NCI-H82 (cell line): ENCODE measurements at places on chromosomes 1 and 21.

GRCh38 chr1:61184040-61184713 is 101.8 kb downstream of the NFIA start:
- no peak for DNase-seq

DNA sequence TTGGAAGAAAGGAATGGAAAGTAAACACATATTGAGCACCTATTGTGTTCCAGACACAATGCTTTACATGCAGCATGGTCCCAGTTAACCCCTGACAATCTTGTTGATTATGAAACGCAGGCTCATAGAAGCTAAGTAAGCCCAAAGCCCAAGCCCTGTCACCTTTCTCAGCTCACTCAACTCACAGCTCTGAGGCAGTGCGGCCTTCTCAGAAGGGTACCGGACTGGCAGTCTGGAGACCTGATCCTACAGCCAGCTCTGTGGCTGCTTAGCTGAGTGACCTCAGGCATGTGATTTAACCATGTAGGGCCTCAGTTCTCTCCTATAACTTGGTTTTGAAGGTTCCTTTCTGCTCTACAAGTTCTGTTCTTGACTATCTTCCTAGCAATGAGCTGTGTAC is 464 bp upstream of the RNASEL start:
- DNase-seq: no peak

- peak; percentile 92 for DNase-seq
These were observed 17.9 kb downstream of the MTX1 start for GRCh38 chr1:155226188-155226909.

- no peak for DNase-seq
These were observed 48.6 kb downstream of the HIVEP3 start for GRCh38 chr1:41870076-41870562.

GRCh38 chr1:15417059-15417934 is 7.6 kb downstream of the EFHD2 start:
- peak; percentile 97 for DNase-seq

GRCh38 chr1:69976896-69977295 is 228.5 kb downstream of the LRRC40 start:
- DNase-seq: no peak

- DNase-seq: peak; percentile 71
These were observed 174.8 kb downstream of the LTN1 start for GRCh38 chr21:28817871-28818270.

- DNase-seq: no peak
These were observed 5.0 kb downstream of the PLPPR4 start for GRCh38 chr1:99269321-99269720.

DNA sequence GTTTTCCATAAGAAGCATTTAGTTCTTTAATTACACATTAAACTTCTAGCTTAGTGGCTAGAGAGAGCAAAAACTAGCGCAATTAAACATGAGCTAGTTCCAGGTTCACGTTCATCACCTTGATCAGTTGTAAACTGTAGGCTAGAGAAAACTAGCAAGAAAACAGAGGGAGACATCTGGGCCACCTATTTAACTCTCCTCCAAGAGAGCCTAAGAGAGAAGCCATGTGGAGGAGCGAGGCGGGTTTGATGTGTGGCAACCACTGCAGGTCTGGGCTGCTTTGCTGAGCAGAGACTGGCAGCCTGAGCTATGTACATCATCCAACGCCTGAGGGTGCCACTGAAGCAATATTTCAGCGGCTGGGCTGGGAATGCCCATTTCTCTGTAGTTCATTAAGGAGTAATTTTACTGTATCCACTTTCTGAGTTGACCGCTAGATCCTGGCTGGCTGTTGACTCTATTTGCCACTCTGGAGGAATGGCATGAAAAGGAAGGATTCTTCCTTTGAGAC is 252.9 kb downstream of the DYRK1A start:
- no peak for DNase-seq

GRCh38 chr1:204459706-204460105 is 34.9 kb downstream of the PIK3C2B start:
- DNase-seq: no peak

DNA sequence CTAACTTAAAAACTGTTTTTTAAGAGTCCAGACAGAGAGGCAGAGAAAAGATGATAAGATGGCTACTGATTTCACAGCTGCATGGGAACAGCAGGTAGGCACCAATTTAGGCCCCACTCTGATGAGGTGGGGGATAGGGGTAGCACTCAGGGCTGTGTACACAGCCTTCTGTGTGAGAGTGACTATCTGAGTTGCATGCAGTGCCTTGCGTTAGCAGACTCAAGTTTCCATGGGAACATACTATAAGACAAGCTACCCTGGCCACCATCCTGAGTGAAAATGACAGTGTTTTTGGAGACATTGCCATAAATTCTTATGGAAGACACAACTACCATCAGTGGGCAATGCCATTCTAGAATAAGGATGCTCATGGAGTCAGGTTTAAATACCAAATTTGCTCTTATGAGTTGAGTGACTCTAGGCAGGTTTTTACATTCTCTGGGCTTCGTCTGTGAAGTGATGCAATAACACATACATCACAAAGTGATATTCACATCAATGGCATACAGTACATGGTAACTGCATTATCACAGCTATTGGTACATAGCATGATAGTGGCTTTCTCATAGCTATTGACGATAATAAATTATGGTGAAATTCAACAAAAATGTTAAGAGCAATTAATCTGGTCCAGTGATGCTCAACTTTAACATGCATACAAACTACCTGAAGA is 30.5 kb downstream of the SLC9C2 start:
- no peak for DNase-seq

DNA sequence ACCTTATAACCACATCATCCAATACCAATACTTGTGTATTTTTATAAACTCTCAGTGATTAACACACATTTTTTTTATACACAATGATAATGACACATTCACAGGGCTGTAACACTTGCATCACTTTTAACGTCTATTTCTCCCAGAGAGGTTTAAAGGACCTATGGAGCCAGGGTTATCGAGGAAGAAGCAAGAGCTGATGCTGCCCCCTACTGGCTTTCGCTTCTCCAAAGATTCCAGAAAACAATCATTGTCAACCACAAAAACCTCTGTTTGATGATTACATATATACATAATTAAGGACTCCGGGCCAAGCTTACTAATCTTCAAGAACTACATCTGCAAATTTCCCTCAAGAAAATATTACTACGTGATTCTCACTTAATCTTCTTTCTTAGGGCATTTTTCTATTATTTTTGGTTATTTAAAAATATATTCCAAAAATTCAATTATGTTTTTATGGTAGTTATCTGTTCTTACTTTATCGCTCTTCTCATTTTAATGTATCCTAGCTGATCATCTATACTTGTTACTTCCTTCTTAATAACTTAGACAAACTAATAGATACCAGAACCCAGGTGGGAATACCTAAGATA is 214.5 kb downstream of the VAV3 start:
- peak; percentile 90 for DNase-seq

DNA sequence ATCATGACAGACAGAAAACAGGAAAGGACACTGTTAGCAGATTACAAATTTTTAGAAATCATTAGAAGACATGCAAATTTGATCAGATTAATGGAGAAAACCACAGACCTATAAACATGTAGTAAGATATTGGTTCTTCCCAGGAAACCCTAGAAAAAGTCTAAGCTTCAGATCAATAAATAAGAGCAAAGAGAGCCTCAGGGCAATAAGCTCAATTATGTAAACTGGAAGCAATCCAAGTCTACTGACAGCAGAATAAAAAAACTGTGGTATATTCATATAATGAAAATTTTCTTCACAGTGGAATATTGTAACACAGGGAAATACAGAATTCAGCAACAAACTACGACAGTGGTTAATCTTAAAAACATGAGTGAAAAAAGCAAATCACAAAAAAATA is 36.3 kb downstream of the NRDC start:
- no peak for DNase-seq

- no peak for DNase-seq
These were observed 16.2 kb downstream of the DNAJC11 start for GRCh38 chr1:6685381-6685780.

DNA sequence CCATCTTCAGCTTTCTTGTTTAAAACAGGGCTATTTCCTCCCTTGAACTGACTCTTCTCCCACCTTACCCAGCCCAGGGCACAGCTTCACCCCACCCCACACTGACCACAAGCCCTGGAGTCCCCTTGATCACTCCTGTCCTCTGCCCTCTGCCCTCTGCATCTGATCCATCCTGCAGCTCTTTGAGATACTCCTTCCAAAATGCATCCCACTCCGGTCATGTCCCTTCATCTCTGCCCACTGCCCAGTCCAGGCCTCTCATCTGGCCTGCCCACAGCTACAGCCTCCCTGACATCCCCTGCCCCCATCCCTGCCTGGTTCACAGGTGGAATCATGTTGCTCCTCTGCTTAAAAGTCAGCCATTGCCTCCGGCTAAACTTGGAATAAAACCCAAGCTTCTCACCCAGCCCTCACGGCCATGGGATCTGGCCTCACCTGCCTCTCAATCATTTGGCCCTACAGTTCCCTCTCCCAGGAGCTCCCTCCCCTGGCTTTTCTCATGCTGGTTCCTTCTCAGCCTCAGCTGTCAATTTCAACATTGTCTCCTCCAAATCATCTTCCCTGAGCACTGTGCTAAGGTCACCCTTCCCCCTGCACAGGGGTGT is 202.0 kb downstream of the MATN1 start:
- no peak for DNase-seq

- DNase-seq: no peak
These were observed 352.5 kb downstream of the ADGRL2 start for GRCh38 chr1:82153272-82153629.

DNA sequence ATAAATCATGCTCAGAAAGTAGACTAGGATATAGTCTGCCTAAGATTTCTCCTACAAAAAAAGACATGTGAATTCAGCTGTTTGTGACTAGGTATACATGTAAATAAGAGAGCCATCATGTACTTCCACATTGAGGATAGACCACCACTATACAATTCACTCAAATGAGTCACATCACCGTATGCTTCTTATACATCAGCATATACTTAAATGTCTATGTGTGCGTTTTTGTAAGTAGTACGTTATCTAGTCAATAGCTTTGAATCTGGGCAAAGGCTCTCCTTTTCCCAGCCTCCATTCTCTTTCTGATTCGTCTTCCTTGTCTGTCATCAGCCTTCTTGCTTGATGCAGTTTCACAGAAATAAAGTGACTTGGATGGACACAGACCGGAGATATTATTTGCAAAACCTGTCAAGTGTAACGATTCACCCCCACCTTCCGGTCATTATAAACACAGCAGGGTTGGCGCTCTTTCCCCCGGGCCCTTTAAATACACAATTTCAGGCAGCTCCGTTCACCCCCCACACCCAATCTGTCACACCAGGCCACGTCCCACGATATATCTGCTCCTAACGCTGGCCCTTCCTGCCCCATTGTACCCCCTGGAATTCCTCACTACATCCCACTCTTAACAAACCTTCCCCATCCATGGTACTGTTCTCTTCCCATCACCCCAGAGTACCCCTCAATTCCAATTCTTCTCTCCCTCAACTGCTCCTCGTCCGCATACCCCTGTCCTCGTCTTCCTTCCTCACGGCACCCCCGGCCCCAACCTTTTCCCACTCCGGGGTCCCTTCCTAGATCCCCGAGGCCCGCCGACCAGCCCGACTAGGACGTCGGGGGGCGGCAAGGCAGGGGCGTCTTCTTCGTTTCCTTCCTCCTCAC is 636 bp downstream of the VAMP4 start:
- peak; percentile 82 for DNase-seq

- no peak for DNase-seq
These were observed 40.4 kb upstream of the GJA5 start for GRCh38 chr1:147800804-147801203.

DNA sequence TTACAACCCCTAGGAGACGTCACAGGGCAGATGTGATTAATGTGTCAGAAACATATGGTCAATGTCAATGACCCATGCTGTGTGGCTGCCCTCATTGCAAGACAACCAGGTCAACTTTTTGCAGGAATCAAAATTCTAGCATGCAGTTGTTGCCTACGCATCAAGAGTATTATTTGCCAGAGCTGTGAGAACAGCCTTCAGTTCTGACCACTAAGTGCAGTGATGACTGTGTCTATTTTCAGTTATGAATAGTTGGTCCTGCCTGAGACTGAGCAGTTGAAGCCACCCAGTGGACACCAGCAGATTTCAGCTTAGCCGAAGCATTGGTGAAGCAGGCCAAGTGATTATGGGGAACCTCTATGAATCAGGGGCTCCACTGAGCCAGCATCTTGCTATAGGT is 47.3 kb downstream of the LYPLAL1 start:
- DNase-seq: no peak

- peak; percentile 53 for DNase-seq
These were observed at the start of gene ARHGEF10L for GRCh38 chr1:17539477-17540254. ARHGEF10L (plus strand) TSS chr1:17539698; CDS start chr1:17580596, 40,898 bp downstream.

- peak; percentile 25 for DNase-seq
These were observed 41.4 kb upstream of the AJAP1 start for GRCh38 chr1:4612991-4613390.

DNA sequence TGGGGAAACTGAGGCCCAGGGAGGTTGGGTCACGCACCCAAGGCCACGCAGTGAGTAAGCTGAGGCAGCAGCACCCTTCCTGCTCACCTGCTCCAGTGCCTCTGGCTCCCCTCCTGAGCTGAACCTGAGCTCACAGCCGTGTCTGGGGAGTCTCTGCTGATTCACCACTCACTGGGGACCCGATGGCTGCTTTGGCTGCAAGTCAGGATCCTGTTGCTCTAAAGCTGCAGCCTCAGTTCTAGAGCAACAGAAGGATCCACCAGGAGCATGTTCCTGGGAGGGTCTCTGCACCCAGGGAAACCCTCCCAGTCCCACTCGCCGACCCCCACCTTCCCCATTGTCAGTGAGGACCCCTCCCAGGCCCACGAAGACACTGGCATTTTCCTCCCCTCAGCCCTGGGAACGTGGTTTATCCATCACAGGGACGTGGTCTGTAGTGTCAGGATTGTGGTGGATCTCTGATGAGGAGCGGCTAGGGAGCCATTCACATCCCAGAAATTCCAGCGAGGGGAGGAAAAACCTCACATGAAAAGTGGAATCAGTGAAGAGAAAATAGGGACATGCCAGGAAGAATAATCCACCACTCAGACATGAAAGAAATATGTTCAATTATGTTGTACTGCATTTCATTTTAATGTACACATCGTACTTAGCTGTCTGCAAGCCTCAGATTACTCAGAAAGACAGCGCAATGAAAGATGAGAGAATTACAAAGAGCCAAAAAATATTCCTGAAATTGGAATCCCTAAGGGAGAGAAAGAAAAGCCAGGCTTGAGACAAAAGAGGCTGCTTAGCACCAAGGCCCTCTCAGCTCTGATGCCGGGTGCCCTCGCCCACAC is 447.2 kb downstream of the MATN1 start:
- no peak for DNase-seq

DNA sequence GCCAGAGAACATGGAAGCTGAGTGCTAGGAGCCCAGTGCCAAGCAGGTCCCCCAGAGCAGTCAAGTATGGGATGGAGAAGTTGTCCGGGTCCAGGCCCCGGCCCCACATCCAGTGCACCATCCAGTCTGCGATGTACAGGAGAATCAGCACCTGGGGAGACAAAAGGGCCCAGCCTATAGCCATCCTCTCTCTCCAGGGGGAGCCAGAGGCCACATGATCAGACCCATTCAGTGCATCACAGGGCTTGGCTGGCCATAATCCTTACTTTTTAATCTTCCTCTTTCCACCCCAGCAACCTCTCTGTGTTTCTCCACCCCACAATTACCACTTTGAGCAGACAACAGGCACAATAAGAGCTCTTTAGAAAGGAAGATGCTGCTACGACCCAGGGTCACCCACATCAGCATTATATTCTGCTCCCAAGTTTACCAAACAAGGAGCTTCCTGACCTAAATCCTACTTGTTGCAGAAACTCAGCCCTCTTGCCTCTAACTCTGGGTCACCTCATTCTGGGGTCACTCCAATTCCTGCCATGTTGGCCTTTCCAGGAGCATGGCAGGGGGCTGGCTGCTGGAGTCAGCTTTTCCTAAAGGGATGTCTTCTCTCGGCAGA is 16.4 kb upstream of the RAB29 start:
- peak; percentile 92 for DNase-seq

- no peak for DNase-seq
These were observed 63.3 kb upstream of the PARP1 start for GRCh38 chr1:226470921-226471866.
